ENCODE measurements at places on chromosomes 1 and 21.

DNA sequence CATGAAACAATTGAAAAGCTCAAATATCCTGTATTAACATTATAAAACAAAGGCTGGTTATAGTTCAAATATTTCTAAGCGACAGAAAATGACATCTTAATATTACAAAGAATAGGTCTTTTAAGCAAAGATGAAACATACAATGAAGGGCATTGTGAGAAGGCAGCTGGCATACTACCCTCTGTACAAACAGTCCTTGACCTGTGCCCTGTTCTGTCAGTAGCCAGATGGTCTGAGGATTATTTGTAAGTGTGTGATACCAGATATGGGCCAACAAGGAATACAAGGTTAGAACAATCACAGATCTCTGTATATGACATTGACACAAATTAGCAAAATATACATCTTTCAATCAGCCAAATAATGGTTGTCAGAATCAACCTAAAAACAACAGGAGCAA, 1350.4 kb downstream of the AMY1C start:
- no peak for DNase-seq

- DNase-seq: no peak
Observed at GRCh38 chr21:44765231-44766013, 36.2 kb downstream of the UBE2G2 start.

- no peak for DNase-seq
Observed at GRCh38 chr1:36068866-36069265, 15.0 kb upstream of the TEKT2 start.

DNA sequence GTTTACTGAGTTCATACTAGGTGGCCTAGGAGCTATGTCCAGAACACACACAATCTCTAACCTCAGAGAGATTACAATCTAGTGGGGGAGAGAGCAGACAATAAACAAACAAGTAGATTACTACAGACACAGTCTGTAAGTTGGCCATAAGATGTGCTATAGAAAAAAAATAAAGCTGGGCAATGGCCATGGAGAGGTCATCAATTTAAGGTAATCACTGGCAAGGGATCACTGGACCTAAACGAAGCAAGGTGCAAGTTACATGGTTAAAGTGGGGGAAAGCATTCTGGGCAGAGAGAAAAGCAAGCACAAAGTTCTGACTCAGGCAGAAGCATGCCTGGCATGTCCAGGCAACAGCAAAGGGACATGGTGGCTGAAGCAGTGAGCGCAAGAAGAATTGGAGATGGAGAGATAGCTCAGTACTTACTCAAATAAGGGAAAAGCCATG, 147.0 kb downstream of the RERE start:
- no peak for DNase-seq

GRCh38 chr1:39297551-39297950, 93.1 kb downstream of the MACF1 start:
- no peak for DNase-seq

DNA sequence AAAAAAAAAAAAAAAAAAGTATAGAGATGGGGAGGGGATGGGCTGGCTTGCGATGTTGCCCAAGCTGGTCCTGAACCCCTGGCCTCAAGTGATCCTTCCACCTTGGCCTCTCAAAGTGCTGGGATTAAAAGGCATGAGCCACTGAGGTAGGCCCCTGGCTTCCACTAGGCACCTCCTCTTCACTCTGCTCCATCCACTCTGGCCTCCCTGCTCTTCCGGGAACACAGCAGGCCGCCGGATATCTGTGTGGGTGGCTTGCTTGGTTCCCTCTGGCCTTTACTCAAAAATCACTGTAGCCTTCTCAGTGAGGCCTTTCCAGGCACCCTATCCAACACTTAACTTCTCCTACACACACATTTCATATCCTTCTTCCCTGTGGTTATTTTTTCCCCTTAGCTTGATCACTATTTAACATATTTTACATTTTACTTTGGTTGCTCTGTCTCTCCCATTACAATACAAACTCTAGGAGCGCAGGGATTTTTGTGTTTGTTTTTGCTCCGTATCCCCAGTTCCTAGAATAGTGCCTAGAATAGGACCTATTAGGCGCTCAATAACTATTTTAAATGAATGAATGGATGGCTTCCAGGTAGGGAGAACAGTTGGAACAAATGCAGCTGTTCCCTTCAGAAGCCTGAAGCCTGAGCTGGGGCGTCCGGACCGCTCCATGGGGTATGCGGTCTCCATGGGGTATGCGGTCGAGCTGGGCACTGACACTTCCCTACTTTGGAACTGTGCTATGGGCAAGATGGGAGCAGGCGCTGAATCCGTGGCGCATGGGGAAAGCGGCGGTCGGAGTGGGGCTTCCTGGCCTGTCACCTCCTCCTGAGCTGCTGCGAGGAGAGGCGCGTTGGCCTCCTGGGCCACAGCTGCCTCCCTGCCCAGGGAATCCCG, 46.7 kb downstream of the H3-3A start:
- no peak for DNase-seq

DNA sequence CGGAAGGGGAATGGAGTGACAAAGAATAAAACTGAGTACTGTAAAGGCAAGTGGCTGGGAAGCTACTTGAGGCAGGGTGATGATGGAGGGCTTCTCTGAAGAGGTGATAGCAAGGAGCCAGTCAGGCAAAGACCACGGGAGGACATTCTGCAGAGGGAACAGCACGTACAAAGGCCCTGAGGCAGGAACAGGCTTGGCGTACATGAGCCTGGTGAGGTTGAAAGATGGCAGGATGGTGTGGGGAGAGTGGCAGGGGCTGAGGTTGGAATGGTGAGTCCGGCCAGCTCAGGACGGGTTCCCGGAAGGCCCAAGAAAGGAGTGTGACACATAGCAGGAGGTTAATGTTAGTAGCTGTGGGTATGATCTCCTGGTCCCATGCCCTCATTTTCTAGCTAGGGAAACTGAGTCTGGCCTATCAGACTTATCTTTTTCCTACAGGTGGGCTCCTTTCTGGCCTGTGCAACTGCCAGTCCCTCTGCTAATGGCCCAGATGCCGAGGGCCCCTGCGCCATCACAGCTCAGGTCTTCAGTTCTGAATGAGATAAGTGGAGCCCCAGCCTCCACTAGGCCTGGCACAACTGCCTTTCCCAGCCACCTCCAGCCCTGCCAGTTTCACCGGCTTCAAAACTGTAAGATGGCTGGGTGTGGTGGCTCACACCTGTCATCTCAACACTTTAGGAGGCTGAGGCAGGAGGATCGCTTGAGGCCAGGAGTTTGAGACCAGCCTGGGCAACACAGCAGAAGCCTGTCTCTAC, 87.0 kb downstream of the VWA5B1 start:
- no peak for DNase-seq

GRCh38 chr1:115807723-115808122, 33.2 kb downstream of the NHLH2 start:
- DNase-seq: no peak

- no peak for DNase-seq
Observed at GRCh38 chr1:9910076-9910422, at the start of gene CTNNBIP1. Gene CTNNBIP1 (minus strand): TSS chr1:9910269. CDS start chr1:9872064, 38,205 bp downstream.

DNA sequence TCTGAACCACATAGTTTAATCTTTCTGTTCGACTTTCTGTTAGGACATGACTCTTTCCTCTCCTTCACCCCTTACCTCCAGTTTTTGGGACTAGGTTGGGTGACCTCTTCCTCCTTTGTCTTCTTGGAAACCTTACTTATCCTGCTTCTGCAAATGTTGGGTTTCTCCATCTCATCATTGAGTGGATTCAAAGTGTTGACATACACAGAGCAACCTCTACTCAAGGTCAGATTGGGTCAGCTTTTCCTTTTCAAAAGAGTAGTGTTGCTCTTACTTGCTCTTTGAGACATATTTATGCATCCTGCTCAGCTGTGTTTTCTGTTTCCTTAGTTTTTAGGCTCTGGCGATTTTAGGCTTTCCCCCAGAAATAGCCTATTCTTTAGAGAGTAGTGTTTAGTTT, 3.7 kb downstream of the CAMTA1 start:
- no peak for DNase-seq

DNA sequence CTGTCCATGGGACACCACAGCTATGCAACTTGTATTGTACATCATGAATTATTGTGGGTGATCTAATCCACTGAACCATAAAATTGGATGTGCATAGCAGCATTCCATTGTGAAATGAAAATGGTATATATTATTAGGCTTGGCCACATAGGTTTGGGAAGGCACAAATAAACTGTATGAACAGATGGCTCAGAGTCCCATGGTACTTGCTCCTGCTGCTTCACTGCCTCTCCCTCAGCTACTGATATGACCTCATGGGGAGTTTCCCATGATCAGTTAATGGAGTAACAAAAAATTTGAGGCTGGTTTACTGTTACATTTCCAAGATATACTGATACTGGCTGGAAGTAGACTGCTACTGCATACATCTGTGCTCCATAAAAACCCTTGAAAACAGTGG, 152.7 kb upstream of the NEGR1 start:
- no peak for DNase-seq

GRCh38 chr1:218971156-218971555, 202.5 kb upstream of the LYPLAL1 start:
- no peak for DNase-seq

GRCh38 chr1:119136401-119136800, 4.1 kb downstream of the WARS2 start:
- no peak for DNase-seq

Data from stimulated activated CD8-positive, alpha-beta memory T cell treated with anti-CD3 and anti-CD28 coated beads, Interleukin-2, amount 100 ng/mL, for 48 hours (primary cell).